Testis (tissue), 5 donors: ENCODE measurements at places on chromosomes 6 and 20. TPM values are rescaled to one million over a fixed set of nuclear protein-coding genes. Genes with fewer than 3 reads are reported as not detected.
A peak's percentile ranks its signal among the peaks of the same experiment; 100 is the strongest.

TINAG gene
- not detected for total RNA-seq

TMC2 gene
- total RNA-seq = 0.63 TPM

SAYSD1 gene
- 57.2 TPM for total RNA-seq

CTNNBL1 gene
- total RNA-seq = 61.0 TPM

SLC23A2 gene
- total RNA-seq = 49.3 TPM

GRCh38 chr6:148934539-148934938 is 187.7 kb downstream of the UST start:
- H3K27me3 ChIP-seq = no peaks in the 10 kb centered on the region
- peak; percentile 49 for DNase-seq
- H3K36me3 ChIP-seq = no peaks in the 10 kb centered on the region
- no peak overlapping the region for H3K27ac ChIP-seq

GRCh38 chr20:45041464-45042337 is 59.2 kb downstream of the KCNS1 start:
- no peak for DNase-seq
- no peak overlapping the region for H3K27ac ChIP-seq
- H3K27me3 ChIP-seq = no peaks in the 10 kb centered on the region
- H3K36me3 ChIP-seq = no peaks in the 10 kb centered on the region
